GM19239 (cell line): ENCODE measurements at places on chromosomes 12 and 14.

- DNase-seq, result no peak
These were observed 31.9 kb downstream of the KNTC1 start for GRCh38 chr12:122558745-122559641.

GRCh38 chr12:31000751-31001150 lies 72.9 kb upstream of the DDX11 start:
- no peak for DNase-seq

- DNase-seq, result no peak
These were observed 4.6 kb downstream of the FAM177A1 start for GRCh38 chr14:35050652-35051051.

- no peak for DNase-seq
These were observed 27.8 kb upstream of the PCNX1 start for GRCh38 chr14:70879448-70879847.

DNA sequence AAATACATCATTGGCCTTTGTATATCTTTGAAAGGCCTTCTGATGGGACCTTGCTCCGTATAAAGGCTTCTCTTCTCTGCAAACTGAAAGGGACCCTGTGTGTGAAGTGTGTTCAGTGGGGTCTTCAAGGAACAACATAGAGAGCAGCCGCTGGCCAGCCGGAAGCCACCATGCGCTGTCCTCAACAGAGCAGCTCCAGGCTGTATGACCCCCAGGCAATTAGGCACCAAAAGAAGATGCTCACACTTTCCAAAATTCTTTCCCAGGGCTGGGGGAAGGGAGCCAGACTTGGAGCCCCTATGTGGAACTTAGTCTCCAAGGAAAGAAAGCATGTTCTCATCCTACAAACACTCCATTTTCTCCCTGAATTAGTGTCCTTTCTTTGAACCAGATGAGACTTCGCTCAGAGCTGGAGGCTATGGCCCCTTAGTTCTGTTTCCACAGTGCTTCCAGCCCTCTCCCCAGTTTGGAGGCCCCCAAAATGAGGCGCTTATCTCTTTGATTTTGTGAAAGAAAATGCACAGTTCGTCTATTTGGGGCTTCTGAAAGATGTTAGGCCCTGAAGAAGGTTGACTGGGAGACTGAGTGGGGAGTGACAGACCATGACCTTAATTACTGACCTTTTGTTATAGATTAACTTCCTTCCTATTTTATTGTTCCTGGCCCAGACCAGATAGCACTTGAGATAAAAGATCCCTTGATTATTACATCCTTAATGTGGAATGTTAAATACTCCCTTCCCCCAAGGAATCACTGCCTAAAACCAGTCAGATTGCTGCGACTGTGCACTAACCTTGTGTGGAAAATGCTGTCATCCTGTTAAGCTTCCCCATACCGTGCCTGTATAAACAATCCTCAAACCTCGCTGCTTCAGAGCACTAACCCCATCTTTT lies 128.3 kb upstream of the FGD4 start:
- DNase-seq, result no peak

- no peak for DNase-seq
These were observed 224.5 kb downstream of the VRK1 start for GRCh38 chr14:97021571-97022168.

- DNase-seq, result no peak
These were observed 3.9 kb downstream of the TSPAN9 start for GRCh38 chr12:3081091-3081490.

DNA sequence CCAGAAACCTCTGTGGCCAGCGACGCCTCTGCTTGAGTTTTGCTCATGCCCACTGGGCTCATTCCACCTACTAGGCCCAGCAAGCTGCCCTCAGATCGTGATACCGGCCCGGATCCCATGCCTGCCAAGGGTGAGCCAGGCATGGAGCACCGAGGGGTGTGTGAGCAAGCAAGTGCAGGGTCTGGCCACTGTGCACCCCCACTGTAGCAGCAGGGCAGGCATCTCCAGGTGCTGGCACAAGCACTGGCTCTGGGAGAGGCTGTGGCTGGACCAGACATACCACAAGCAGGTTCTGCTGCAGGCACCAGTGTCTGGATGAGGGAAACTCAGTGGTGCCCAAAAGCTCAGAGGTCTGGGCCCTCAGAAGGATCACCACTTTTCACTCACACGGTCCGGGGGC lies 20.6 kb downstream of the FAM186A start:
- DNase-seq, result no peak

DNA sequence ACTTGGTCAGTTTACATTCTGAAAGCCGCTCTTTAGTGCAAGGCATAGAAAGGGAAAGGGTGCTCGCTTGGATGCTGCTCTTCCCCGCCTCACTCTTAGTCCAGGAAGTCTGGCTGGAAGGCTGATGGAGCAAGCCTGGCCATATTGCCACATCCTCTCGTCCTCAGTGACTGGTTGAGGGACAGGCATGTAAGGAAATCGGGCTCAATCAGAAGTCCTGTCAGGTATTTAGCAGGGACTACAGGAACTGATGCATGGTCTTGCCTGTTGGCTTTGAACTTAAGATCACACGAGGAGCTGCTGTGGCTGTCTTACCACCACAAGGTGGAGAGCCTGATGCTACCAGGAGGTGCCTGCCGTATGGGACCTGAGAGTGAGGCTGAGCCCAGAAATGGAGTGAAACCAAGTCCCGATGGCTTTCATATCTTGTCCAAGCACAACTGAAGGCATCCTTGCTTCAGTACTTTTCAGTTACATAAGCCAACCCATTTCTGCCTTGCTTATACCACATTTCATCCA lies 10.7 kb upstream of the C12orf75 start:
- DNase-seq, result no peak

- DNase-seq, result no peak
These were observed 257.9 kb upstream of the FOXN3 start for GRCh38 chr14:89674936-89675335.

DNA sequence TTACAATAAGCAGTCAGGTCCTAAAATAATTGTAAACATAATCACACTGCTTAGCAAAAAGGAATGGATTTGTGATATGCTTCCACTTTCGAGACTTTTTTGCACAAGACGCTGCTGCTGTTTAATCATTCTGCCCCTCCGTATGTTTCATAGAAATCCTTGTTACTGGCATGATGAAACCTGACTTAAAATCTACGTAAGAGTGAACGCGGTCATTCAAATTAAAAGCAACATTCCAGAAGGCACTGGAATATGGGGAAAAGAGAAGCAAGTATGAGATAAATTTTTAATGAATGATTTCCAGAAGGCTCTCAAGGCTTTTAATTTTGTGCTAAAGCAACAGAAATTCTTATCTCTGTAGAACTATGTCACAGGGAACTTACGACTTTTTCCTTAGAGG lies 1.1 kb downstream of the CNIH1 start:
- no peak for DNase-seq

- no peak for DNase-seq
These were observed 123.2 kb downstream of the FGD4 start for GRCh38 chr12:32522331-32523221.

DNA sequence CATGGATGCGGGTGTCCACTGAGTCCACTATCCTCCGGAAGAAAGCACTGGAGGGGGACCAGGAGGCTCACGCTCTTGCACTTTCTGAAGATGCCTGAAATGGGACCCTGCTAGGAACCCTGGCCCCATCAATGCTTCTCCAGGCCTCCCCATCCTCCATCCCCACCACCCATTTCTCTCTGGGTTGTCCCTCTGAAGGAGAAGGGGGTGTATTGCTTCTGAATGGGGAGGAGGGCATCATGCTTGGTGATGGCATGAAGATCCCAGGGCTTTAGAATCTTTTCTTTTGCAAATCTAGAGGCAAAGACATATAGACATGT lies 681 bp upstream of the JPH4 start:
- DNase-seq, result no peak

- DNase-seq, result no peak
These were observed 10.1 kb upstream of the CACNA2D4 start for GRCh38 chr12:1928439-1929121.

DNA sequence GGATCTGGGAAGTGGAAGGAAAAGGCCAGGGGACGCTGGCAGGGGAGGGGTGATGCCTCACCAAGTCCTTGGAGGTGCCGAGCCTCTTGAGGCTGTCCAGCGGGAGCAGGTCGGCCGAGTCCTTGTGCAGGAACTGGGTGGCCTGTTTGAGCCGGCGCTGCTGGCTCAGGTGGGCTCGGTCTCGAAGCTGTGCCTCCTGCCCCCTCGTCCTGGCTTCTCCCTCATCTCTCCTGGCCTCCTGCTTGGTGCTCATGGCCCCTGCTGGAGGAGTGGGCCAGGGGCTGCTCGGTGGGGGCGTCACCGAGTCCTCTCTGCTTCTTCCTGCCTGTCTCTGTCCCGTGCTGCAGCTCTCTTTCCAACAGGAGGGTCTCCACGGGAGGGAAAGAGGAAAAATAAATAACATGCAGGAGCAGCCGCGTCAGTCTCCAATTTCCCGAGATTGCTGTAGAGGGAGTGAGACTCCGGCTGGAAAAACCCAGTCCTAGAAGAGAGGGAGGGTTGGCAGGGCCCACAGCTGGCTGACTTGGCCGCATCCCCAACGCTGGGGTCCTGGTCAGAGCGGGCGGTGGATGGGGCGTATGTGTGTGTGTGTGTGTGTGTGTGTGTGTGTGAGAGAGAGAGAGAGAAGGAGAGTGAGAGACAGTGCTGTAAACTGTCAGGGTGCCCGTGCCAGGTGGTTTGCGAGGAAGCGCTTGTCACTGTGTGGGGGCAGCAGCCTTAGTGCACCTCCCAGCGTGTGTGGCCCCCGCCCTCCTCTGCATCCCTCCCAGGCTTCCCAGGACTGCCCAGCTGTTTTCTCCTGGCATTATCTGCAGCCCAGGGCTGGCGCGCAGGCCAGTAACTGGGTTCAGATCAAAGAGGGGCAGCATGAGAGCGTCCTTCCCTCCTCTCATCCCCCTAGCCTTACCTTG lies at the start of gene NRIP2:
NRIP2 (minus strand) TSS at position 455 of the 911 bp plus-strand sequence; CDS start at position 403, 52 bp downstream.
- DNase-seq, result no peak

GRCh38 chr14:21974741-21975140 lies 301.1 kb upstream of the OR4E1 start:
- no peak for DNase-seq

DNA sequence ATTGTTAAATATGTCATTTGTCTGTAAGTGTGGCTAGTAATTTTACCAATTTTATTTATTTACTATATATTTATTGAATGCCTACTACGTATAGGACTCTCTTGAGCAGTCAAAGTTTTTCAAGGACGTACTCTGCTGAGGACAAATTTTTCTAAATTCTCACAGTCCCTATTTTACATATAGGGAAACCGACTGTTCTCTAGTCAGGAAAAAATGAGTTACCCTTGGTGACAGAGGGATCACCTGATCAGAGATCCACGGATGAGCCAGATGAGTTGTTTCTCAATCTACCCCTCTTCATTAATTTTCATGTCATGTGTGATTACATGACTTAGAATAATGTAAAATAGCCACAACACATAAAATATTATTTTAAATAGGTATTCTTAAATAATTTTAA lies 96.2 kb upstream of the SLC38A2 start:
- DNase-seq, result no peak

- no peak for DNase-seq
These were observed 275.8 kb downstream of the SLC6A15 start for GRCh38 chr12:84636801-84637290.

GRCh38 chr14:49489341-49489740 lies 96.8 kb downstream of the RPS29 start:
- DNase-seq, result no peak
